WTC11 (cell line): ENCODE measurements at places on chromosomes 1 and 21. TPM values are rescaled to one million over a fixed set of nuclear protein-coding genes. Genes with fewer than 3 reads are reported as not detected.

The C1orf53 gene
- 0.33 to 0.89 TPM (median 0.73 TPM) in 3 replicates for total RNA-seq

The SERINC2 gene
- 26.0 to 27.8 TPM (median 27.6 TPM) in 3 replicates for total RNA-seq

The MATN1 gene
- 0.16 to 0.25 TPM (median 0.24 TPM) in 3 replicates for total RNA-seq

The PPP2R5A gene
- total RNA-seq = 32.0 to 35.9 TPM (median 32.1 TPM) in 3 replicates

The RGSL1 gene
- total RNA-seq = not detected in 3 replicates

The TCHH gene
- total RNA-seq = 0.02 to 0.05 TPM (median 0.04 TPM) in 3 replicates

The CFHR3 gene
- 0.24 to 0.80 TPM (median 0.27 TPM) in 3 replicates for total RNA-seq

The GADD45A gene
- 20.8 to 34.5 TPM (median 24.0 TPM) in 3 replicates for total RNA-seq

- no peak for DNase-seq
Observed at GRCh38 chr1:178847396-178847849, 23.5 kb downstream of the ANGPTL1 start.

DNA sequence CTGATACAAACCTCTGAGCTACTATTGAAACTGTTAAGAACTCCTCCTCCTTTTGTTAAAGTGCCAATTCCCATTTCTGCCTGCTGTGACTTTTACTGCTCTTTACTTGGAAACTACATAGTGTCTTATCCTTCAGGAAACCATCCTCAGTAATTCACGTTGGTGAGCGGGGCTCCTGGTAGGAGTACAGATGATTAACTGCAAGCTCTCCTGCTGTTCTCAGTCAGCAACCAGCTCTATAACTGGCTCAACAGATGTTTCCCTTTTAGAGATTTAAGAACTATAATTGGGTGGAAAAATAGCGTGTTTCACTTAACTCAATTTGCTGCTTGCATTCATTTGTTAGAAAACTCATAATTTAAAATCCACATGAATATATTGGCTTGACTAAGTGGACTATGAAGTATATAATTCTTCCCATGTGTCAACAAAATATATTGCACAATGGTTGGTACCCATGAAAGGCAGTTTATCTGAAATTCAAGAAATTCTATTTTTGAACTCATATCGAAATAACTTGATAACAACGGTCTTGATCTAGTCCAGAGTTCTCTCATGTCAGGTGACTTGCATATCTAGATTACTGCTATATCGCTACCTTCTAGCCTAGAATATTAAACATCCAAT is 574.0 kb downstream of the KCNT2 start:
- peak; percentile 13 for DNase-seq

GRCh38 chr1:183372586-183373230 is 45.5 kb downstream of the NMNAT2 start:
- no peak for DNase-seq

- no peak for DNase-seq
Observed at GRCh38 chr1:34408011-34408410, 231.3 kb downstream of the C1orf94 start.

- no peak for DNase-seq
Observed at GRCh38 chr1:162285149-162285561, 91.5 kb downstream of the SPATA46 start.

DNA sequence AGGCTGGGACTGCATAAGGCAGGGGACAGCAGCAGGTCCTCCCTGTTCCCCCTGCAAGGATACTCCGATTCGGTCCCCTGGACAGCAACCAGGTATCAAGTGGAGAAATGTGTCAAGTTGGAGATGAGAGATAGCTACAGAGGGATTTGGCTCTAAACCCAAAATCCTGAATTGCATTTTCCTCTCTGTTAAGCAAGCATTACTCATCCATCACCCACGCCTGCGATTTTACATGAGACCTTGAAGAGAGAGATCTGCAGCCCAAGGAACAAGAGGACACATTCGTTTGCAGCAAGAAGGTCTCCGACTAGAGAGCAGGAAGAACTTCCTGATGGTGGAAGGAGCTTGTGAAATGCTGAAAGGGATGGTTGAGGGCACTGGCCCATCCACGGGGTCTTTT is 21.9 kb downstream of the SYT2 start:
- no peak for DNase-seq

DNA sequence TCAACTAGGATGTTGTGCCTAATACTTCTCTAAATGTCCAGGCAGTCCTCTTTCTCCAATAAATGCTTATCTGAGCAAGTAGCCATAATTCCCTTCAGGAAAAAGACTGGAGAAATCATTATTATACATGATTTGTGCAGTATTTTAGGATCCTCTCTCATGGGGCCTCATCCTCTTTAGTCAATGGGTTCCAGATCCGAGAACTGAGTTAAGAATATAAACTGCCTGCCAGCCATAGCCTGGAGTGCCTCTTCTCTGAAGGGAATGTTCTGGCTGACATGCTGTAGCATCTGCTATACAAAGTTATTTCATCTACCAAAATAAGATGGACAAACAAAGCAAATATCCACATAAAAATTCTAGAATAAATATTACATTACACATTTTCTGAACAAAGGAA is 334.0 kb upstream of the PRMT6 start:
- no peak for DNase-seq

GRCh38 chr1:20376880-20377494 is 86.3 kb downstream of the VWA5B1 start:
- DNase-seq = peak; percentile 85

DNA sequence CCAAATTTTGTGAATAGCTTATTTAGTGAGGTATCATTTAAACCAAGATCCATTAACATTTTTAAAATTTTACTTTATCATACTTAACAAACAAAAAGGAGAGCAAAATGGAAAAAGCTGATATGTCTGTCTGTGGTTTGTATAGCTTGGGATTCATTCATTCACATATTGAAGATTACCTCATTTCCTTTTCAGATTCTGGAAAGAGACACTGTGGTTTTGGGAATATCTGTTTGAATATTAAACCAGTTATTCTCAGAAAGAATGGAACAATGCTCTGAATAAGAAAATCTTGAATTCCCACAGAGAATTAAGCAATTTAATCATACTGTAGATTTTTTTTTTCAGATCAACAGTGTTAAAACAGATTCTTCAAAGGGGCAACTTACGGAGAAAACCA is 93.8 kb upstream of the PRDX6 start:
- DNase-seq = no peak

DNA sequence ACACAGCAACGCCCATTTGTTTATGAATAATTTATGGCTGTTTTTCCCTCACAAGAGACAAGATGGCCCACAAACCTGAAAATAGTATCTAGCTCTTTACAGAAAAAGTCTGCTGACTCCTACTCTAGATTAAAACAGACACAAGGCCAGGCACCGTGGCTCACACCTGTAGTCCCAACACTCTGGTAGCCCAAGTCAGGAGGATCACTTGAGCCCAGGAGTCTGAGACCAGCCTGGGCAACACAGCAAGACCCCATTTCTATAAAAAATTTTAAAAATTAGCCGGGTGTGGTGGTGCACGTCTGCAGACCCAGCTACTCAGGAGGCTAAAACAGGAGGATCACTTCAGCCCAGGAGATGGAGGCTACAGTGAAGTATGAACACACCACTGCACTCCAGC is 34.6 kb downstream of the LUZP1 start:
- DNase-seq = no peak

DNA sequence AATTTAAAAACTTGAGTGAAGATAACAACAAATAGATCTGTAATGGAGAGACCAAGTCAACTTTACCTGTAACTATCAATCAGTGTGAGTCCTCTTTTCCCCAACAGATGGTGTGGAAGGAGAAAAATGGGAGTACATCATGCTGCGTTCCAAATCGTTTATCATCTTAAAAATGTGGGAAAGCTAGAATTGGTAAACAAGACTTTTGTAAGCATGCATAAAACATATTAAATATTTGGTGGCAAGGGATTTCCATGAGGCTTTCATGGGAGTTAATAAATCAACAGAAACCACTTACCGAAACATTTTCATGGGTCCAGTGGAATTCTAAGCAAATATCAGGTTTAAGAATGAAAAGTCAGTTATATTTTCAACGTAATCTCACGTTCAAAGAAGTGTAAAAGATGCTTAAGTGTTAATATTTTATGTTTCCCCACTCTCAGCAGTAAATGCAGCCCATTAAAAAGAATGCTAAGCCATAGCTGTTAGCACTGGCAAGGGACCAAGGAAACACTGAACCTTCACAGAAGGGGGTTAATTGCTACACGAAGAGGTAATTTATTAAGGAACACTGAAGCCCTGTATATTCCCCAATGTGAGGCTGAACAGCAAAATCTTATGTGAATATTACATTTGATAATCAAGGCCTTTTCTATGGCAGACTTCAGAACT is 117.0 kb downstream of the ZC3H11B start:
- DNase-seq = no peak

DNA sequence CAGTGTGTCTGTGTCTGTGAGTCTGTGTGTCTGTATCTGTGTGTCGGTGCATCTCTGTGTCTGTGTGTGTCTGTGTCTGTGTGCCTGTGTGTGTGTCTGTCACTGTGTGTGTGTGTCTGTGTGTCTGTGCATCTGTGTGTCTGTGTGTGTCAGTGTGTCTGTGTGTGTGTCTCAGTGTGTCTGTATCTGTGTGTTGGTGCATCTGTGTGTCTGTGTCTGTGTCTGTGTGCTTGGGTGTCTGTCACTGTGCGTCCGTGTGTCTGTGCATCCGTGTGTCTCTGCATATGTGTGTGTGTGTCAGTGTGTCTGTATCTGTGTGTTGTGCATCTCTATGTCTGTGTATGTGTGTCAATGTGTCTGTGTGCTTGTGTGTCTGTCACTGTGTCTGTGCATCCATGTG is 44.7 kb upstream of the POFUT2 start:
- DNase-seq = no peak

- no peak for DNase-seq
Observed at GRCh38 chr1:21021311-21021710, 155.4 kb downstream of the EIF4G3 start.
